ENCODE measurements at places on chromosomes 11 and 22.

GRCh38 chr11:75338516-75339208, 12.8 kb downstream of the ARRB1 start:
- no peak for DNase-seq

- DNase-seq, result no peak
These were observed 8.9 kb upstream of the SYT8 start for GRCh38 chr11:1825785-1826451.

DNA sequence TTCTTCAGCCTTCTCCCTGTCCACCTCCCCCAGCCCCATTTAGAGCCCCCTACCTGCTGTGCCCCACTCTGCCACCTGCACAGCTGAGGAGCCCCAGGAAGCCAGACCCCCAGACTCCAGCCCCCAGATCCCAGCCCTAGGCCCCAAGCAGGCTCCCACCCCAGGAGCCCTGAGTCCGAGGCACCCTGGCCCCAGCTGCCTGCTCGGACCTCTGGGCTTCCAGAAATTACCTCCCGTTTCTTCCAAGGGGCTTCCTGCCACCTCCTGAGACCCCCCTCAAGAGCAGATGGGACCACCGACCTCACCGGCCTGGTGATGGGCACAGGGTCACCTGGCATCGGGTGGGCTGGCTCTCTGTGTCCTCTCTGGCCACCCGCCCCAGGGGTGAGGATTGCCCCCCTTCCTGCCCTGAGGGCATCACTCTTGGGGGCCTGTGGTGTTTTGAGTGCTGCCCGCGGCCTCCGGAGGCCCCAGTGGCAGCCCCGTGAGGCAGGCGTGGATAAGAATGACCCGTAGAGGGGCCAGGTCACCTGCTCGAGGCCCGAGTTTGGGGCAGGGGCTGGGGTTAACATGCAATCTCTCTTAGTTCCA, 18.3 kb upstream of the TALDO1 start:
- DNase-seq, result no peak

GRCh38 chr11:75145972-75146519, 4.9 kb upstream of the SLCO2B1 start:
- DNase-seq, result no peak

- DNase-seq, result no peak
These were observed 101.5 kb downstream of the TYR start for GRCh38 chr11:89279176-89279575.

- DNase-seq, result no peak
These were observed 1.5 kb downstream of the OR9G1 start for GRCh38 chr11:56700242-56700913.

DNA sequence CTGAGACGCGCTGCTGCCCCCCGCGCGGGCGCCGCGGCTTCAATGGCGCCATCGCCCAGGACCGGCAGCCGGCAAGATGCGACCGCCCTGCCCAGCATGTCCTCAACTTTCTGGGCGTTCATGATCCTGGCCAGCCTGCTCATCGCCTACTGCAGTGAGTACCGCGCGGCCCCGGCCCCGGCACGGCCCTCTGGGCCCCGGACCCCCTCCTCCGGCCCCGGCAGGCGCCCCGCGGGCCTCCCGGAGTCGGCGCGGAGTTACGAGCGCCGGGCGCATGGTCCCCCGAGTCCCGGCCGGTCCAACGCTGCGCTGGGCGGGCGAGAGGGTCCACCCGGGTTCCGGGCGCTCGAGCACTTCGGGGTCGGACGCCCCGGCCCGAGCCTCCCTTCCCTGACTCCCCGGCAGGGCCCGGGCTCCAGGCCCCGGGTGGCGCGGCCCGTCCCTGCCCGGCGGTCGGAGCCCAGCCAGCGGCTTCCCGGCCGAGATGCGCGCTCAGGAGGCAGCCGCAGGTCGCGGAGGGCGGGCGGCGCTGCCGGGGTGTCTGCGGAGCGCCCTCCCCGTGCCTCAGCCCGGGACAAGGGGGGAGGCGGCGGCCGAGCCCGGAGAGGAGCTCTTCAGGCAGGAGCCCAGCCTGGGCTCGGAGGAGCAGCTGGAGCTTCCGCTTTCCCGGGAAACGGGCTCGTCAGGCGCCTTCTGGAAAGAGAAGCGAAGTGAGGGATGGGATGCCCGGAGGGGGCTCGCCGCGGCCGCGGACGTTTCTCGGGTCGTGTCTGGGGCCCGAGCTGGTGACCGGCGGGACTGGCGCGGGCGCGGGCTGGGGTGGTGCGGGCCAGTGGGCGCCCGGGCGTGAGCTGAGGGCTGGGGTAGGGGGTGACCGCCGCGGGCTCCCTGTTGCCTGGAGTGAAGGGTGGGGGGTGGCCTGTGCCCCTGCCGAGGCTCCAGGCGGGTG, 1337.8 kb downstream of the BRD1 start:
- DNase-seq, result no peak

GRCh38 chr11:86800076-86800959, at the start of gene PRSS23:
TSS of gene PRSS23 (plus strand) at chr11:86800542. CDS start at chr11:86807644, 7,102 bp downstream.
- DNase-seq, result no peak

- DNase-seq, result no peak
These were observed 125.5 kb downstream of the C11orf87 start for GRCh38 chr11:109547356-109548027.

DNA sequence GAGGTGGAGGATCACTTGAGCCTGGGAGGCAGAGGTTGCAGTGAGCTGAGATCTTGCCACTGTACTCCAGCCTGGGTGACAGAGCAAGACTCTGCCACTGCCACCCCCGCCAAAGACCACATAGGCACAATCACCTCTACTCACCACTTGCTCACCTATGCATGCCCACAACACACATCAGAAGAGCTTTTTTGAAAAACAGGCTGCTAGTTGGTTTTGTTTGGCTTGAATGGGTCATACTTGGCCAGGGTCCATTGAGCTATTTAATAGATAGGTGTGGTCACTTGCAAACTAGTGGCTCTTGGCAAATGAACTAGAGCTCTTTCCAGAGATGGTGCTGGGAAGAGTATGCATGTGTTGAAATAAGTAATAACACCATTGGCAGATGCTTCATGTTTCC, 80.1 kb downstream of the EMSY start:
- no peak for DNase-seq

GRCh38 chr22:19659805-19660345, 54.4 kb upstream of the SEPTIN5 start:
- no peak for DNase-seq

DNA sequence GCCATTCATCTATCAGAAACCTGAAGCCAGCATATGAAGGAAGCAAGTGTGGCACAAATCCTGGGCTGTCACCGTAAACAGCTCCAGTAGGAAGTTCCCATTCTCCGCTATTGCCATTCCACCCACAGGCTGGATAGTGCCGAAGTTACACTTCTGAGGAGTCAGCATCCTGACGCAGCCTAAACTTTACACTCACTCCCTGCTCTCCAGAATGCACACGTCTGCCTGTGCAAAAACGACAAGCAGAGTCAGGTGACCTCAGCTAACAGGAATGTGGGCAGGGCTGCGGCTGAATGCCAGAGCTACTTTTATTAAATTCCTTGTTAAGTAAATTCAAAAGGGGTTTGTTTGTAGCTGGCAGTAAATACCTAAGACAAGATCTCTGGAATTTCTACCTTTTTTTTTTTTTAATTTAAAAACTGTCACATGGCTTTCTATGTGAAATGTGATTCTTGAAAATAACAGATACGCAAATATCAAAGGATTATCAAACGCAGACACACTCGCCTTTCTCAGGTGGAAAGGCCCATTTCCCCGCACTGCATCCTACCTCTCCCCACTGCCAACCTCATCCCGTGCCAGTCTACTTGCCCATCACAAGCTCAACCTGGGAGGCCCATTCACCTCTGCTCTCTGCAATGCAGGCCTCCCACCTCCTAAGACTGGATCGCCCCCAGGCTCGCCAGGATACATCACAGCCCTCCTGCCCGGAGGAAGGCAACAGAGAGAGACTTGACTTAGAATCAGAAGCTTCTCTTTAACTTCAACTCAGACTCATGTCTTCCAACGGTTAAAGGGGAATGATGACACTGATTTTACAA, 33.5 kb downstream of the NFRKB start:
- DNase-seq, result no peak

DNA sequence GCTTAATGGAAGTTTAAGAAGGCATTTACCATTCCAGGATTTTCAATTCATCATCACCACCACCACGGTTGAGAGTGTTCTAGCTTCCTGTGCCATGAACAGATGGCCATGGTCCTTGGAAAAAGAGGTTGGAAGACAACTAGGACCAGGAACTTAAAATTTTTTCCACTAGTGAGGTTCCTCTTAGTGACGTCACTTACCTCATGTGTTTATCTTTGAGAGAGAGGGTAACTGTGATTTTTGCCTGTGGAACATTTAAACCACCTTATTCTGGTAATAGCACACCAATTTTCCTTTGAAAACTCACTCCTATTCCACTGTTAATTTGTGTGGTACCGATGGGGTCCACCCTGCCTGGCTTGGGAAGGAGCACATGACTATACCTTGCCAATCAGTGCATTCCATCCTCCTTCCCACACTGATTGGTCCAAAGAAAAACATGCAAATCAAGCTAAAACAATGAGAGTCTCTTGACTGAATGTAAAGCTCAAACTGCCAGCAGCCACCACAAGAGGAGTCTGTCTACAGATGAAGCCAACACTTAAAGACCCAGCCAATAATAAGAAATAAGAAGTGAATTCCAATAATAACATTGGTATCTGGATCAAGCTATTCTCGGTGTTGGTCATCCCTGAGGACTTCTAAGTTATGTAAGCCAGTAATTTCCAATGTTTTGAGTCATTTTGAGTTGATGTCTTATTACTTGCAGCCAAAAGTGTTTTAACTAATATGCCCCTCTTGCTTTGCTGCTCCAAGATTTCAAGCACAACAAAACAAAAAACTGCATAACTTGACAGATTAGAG, 111.8 kb downstream of the MPPED2 start:
- DNase-seq, result no peak

- no peak for DNase-seq
These were observed 29.7 kb upstream of the TEF start for GRCh38 chr22:41352058-41352457.

GRCh38 chr11:57662893-57663292, 5.0 kb upstream of the ZDHHC5 start:
- no peak for DNase-seq

DNA sequence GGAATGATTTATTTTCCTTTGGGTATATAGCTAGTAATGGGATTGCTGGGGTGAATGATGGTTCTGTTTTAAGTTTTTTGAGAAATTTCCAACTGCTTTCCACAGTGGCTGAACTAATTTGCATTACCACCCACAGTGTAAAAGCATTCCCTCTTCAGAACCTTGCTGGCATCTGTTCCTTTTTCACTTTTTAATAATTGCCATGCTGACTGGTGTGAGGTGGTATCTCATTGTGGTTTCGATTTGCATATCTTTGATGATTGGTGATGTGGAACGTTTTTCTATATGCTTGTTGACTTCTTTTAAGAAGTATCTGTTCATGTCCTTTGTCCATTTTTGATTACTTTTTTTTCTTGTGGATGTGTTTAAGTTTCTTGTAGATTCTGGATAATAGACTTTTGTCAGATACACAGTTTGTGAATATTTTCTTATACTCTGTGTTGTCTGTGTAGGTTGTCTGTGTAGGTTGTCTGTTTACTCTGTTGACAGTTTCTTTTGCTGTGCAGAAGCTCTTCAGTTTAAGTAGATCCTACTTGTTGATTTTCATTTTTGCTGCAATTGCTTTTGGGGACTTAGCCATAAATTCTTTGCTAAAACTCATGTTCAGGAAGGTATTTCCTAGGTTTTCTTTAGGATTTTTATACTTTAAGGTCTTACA, 291.8 kb upstream of the DDI1 start:
- DNase-seq, result no peak

DNA sequence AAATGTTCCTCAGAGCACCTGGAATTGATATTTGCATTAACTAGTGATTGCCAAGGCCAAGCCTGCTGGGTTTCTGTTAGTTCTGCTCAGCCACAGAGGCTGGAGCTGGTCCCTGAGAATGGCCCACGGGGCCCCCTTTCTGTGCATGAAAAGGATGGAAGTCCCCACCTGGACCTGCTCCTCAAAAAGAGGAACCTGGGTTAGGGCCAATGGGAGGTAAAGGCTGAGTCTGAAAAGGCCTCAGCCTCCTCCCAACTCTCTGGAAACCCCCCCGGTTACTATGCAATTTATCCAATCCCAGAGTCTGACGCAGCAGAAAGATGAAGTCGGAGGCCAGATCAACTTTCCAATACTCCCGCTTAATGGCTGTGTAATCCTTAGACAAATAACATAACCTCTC, 6.8 kb upstream of the CREB3L1 start:
- DNase-seq, result no peak

DNA sequence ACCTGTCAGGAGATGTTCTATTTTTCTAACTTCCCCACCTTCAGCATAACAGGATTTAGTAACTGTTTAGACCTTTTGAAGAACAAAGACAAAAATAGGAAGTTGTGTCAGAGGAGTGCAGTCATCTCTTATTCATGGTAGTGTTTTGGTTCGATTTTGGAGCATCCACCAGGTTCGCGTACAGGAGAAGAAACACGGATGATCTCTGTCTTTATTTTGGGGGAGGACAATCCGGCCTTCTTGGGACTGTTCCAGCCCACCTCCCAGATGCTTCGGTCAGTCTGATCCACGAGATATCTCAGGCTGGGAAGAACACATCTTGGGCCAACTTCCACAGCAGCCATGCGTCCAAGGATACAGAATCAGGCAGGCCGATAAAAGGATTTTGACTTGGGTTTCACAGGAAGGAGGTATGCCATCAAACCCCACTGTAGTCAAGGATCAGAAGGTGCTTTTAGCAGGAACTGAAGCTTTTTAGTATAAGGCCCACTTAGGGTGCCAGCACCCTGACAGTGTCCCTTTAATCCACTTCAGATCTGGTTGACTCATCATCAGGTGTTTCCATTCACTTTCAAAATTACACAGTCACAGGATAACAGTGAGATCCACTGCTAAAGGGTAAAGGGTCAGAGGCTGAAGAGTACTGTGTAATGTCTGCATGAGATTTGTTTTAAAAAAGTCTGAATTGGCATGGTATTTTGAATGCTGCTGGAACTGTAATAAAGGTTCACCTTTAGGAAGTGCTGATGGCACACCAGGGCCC, 16.5 kb downstream of the PATZ1 start:
- no peak for DNase-seq

- no peak for DNase-seq
These were observed 657 bp downstream of the IGHMBP2 start for GRCh38 chr11:68904248-68904847.

DNA sequence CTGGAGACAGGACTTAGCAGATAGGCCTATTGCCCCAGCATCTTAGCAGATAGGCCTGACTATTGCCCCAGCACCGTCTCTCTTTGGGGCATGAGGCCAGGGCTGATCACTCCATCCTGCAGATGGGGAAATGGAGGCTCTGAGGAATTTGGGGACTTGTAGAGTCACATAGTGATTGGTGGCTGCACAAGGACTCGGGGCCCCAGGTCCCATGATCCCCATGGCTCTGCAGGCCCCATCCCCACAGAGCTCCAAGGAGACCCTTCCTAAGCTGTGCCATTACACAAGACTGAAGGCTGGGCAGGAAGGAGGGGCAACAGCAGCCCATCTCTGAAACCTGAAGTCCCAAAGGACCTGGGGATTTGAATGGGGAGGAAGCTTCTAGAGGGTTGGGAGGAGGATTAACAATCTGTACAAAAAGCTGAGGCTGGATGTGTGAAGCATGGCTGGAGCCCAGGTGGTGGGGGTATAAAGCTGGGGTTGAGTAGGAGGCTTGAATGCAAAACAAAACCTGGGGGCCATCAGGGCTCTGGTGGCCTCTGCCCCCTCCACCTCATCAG, 1.6 kb downstream of the ARAP1 start:
- DNase-seq, result no peak
